ENCODE measurements at places on chromosomes 5 and 9. TPM values are rescaled to one million over a fixed set of nuclear protein-coding genes. Genes with fewer than 3 reads are reported as not detected.

DNA sequence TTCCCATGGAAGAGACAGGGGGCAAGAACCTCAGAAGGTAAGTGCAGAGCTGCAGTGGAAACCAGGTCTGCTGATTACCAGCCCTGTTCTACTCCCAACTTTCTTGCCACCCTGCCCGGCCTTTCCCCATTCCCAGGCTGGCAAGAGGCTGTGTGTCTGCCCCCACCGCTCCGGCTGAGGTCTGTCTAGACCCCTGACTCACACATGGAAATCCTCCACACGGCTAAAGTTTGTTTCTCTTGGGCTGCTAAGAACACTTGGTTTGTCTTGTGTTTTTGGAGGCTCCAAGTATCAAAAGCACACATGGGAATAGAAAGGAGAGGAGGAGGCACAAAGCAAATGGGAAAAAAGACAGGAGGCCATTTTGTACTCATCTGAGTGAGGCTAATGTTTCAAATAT lies 168.3 kb downstream of the GABBR2 start:
- H3K36me3 ChIP-seq, result no peaks in the 10 kb centered on the region
- H3K27me3 ChIP-seq, result peaks cover 28% of the 10 kb centered on the region
- peaks cover 2% of the 10 kb centered on the region for H3K4me1 ChIP-seq
- no peak overlapping the region for H3K27ac ChIP-seq
- DNase-seq, result no peak

Gene SLC36A3
- not detected for total RNA-seq

Gene SH2D3C
- 15.9 TPM for total RNA-seq

Gene ECSCR
- not detected for total RNA-seq
